ENCODE measurements at places on chromosomes 3 and 15.

DNA sequence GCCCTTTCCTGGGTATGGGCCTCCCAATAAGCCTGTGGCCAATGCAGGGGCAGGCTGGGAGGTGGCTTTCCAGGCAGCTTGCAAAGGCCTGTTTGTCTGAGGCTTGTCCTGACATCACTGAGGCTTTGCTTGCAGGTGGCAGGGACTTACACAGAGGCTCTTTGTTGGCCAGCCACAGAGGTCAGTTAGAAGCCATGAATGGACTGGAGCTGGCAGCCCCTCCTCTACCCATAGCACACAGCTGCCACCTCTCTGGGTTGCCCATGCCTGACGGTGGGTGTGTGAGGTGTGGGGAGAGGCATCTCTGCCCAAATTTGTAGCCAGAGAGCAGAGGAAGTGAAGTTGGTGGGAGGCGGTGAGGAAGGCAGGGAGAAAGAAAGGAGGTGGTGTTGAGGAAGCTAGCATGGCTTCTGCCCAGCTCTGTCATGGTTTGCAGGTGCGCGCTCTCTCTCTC lies 17.1 kb downstream of the LIMD1 start:
- no peak for DNase-seq

DNA sequence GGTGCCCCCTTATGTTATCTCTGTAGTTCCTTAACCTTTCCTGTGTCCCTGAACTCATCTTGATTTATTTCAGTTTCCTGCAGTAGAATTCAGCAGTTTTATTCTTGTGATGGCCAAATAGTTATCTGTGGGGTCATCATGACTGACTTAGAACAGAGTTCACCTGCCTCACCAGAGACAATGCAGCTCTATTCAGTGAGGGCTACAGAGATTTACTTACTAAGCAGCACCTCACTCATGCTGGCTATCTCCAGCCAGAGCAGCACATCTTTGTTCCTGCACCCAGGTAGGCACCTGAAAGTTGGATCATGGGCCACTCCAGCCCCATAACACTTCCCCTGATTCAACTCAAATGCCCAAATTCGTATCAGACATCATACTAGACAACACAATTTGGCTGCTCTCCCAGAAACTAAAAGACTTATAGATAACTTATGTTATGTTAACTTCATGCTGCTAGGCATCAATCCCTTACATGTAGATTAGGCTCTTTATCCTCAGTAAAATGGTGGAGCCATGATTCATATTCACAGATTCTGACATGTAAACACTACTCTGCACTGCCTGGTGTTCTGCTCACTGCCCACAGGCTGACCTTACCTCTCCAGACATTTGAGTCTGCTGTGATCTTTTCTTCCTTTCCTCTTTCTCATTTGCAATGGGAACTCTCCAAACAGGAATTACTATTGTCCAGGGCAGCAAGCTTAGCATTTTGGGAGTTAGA lies 9.3 kb upstream of the GOLGB1 start:
- no peak for DNase-seq

DNA sequence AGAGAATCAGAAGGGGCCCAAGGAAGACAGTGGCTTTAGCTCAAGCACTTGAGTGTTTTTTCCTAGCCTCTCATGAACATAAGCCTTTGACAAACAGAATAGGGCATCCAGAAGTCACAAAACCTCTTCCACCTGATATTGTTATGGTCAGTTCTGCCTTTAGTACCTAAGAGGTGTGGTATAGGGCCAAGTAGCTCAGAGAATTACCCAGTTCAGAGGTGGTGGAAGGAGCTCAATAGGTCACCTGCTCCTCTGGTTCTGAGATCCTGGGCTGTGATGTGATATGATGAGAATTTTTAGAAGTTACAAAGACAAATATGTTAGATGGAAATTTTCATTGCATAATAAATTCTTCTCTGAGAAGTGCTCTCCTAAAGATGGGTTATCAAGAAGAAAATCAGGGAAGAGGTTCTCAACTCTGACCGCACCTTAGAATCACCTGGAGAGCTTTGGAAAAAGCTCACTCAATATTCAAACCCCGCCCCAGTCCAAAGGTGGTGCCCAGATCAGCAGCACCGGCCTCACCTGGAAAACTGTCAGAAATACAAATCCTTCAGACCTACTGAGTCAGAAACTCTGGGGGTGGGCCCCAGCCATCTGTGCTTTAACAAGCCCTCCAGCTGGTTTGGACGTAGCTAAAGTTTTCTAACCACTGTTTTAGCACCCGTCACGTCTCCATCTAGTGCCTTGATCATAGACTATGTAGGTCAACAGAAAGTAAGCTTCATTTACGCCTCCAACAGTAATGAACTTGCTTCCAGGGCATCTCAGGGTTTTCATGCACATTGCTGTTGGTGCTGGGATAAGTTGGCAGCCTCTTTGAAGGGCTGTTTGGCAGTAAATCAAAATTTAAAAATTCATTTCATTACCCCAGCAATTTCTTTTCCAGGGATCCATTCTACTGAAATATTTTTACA lies 101.3 kb downstream of the MYH15 start:
- DNase-seq = no peak

DNA sequence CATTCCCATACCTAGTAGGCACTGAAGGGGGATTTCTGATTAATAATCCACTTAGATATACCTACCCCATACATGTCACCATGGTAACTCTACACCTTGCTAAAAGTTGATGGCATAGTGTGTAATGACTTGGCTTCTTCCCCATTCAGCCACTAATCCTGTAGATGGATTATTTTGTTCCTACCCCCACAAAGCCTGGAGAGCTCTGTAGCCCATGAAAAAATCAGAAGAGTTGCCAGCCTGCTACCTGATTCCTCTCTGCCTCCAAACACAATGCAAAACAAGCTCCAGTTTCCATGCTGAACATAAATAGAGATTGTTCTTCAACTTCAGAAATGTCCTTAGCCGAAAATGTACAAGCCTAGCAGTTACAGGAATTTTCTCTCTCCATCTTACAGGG lies 98.9 kb upstream of the PFN2 start:
- no peak for DNase-seq

DNA sequence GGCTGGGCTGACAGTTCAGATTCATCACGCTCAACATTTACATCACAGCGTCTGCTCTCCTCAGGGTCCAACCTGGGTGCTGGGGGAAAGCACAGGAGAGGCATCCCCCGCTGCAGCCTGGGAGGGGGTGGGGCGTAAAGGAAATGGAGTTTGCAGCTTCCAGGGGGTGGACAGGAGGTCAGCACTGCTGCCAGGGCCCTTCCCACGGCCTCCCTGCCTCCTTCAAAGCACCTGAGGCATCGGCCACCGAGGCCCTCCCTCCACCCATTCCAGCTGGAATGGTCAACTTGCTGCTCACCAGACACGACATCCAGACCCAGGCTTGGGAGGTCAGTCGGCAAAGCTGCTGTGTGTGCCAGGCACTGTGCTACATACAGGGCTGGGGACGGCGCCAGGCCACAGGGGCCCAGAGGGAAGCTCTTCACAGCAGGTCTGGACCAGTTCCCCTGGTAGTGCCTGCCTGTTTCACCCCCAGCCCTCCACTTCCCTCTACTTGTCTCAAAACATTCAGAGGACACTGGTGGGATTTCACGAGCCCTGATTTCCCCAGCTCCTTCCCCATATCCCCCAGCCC lies 120.7 kb downstream of the ANP32A start:
- DNase-seq = no peak

DNA sequence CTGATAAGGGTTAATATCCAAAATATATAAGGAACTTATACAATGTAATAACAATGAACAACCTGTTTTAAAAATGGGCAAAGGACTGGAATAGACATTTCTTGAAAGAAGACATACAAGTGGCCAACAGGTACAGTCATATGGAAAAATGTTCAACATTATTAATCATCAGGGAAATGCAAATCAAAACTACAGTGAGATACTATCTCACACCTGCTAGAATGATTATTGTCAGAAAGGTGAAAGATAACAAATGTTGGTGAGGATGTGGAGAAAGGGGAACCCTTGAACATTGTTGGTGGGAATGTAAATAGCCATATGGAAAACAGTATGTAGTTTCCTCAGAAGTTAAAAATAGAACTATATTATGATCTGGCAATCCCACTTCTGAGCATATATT lies 20.4 kb downstream of the GOLM2 start:
- DNase-seq = no peak

- no peak for DNase-seq
These were observed 53.1 kb upstream of the GK5 start for GRCh38 chr3:142278451-142278850.

DNA sequence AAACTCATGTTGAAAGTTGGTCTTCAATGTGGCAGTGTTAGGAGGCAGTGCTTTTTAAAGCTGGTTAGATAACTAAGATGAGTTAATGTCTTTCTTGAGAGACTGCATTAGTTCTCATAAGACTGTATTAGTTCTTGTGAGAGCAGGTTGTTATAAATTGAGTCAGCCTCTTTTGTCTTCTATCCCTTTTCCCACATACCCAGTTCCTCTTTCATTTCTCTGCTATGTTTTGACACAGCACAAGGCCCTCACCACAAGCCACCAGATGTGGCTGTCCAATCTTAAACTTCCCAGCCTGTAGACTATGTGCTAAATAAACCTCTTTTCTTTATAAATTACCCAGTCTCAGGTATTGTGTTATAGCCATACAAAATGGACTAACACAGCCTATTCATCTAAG lies 94.6 kb upstream of the SNTN start:
- DNase-seq = no peak

- DNase-seq = no peak
These were observed 315.2 kb downstream of the UACA start for GRCh38 chr15:70447928-70448698.

DNA sequence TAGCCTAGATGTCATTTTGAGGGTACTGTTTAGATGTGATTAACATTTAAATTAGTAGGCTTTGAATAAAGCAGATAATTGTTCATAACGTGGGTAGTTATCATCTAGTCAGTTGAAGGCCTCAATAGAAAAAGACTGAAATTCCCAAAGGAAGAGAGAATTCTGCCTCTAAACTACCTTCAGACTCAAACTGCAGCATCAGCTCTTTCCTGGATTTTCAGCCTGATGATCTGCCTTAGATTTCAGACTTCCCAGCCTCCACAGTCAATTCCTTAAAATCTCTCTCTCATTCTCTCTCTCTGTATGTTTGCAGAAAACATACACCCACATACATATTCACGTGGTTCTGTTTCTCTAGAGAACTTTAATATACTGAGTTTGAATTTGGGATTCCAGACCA lies 58.0 kb upstream of the MBNL1 start:
- DNase-seq = no peak

DNA sequence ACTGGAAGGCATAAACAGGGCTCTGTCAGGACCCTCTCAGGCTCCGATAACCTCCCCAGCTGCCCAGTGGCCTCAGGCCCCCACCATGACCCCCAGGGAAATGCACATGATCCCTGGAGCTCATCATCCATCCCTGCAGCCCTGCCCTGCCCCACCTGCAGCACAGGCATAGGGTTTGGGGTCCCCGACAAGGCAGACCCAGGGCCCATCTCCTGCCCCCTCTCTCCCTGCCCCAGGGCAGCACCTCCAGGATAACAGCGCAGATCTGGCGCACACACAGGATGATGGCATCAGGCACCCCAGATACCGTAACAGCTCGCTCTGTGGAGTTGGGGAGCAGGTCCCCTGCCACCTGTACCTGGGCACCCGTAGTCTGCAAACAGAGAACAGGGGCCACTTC lies 4.5 kb downstream of the GPR62 start:
- DNase-seq = no peak

DNA sequence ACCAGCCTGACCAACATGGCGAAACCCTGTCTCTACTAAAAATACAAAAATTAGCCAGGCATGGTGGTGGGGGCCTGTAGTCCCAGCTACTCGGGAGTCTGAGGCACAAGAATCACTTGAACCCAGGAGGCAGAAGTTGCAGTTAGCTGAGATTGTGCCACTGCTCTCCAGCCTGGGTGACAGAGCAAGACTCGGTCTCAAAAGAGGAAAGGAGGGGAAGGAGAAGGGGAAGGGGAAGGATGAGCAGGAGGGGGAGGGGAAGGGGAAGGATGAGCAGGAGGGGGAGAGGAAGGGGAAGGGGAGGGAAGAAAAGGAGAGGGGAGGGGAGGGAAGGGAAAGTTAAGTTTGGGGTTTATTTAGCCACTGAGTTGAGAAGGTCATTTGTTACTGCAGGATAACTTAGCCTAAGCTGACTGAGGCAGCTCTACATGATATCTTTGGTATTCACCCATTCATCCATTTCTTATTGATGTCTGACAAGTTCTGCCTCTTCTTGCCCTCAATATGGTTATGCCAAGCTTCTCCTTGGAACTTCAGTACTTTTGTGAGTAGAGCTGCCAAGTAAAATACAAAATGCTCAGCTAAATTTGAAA lies 15.9 kb upstream of the ABHD2 start:
- no peak for DNase-seq

DNA sequence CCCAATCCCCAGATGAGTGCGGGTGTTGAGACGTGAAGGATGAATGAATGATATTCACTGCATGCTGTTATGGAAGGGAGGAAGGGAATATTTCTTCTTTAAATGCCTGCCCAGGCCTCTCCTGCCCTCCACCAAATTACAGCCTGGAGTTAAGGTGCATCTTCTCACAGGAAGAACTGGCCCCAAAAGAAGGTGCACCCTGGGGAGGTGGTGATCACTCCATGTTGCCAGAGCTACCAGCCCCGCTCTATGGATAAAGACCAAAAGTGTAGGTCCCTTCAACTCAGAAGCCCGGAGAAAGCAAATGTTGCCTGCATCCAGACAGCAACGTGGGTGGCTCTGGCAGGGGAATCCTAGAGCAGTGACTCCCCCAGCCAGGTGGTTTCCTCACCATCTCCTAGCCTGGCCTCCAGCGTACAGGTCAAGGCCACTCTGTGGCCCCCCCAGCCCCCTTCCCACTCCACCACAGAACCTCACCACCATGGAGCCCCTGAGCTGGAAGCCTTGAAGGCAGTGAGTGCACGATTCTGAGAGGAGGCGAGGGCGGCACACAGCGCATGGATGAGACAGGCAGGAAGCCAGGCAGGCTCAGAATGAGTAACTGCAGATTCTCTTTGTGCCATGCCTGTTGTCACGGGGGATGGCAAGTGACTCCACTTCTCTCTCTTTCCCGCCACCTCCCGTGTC lies 3.5 kb upstream of the VIPR1 start:
- DNase-seq = no peak

DNA sequence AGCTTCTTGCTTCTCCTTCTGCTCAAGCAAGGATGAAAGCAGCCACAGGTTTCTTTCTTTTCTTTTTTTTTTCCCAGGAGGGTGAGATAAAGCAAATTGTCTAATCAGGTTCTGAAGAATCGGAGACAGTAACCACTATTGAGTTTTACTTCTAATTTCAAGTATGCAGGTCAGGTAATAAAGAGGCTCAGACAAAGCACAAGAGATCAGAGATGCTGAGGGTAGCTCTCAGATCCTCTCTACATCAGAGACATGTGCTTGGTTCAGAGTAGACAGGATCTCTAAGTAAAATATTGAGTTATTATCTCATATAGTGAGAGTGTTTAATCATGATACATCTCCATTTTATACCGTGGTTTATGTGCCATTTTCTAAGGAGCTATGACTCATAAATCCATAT lies 168.5 kb downstream of the NFKBIZ start:
- no peak for DNase-seq
